CD4-positive, alpha-beta T cell treated with Interferon alpha-2 for 1 hour (primary cell): ENCODE measurements at places on chromosomes 5 and 9.

- DNase-seq, result peak; percentile 29
These were observed 108.2 kb downstream of the AUH start for GRCh38 chr9:91253488-91253887.

DNA sequence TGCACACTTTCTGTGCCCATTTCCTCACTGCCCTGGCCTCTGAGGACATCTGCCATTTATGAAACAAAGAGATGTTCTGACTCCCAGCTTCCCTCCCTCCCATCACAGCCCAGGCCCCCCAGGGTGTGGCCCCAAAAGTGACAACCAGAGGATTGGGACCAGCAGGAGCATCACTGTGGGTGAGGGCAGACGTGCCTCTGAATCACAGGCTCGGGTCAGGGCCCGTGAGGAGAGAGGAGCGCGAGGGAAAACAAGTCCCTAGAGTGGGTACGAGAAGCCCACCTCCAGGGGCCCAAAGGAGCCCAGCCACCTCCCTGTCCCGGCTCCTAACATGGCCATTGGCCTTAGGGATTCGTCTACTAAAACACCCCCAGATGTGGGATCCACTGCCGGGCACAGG is 138.0 kb upstream of the FSTL4 start:
- no peak for DNase-seq

DNA sequence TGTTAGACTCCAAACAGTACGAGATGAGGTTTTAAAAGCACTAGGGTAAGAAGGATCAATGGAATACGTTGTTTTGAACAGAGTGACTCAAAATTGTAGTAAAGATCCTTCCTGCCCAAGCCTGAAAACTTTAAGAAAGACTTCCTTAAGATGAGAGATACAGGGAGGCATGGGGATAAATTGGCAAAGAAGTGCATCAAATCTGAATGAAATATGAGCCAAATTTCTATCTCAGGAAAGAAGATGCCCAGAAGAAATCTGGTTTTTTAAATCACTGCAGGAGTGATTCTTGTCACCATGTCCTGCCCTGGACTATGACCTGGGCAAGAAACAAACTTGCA is 14.9 kb downstream of the FCN2 start:
- no peak for DNase-seq

DNA sequence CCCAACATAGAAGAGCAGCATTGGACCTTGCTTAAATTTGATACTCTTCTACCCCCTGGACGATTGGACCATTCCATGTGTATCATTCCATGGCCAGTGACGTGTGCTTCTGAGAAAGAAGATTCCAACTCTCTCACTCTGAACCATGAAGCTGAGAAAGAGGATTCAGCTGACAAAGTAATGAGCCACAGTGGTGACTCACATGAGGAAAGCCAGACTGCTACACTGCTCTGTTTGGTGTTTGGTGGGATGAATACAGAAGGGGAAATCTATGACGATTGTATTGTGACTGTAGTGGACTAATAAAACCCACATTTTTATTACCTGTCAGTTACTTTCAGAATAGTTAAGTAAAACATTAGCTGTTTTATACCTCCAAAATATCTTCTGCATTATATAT is 7.5 kb downstream of the HSPA5 start:
- no peak for DNase-seq

- DNase-seq, result peak; percentile 60
These were observed 308.8 kb downstream of the EFNA5 start for GRCh38 chr5:107361945-107362344.

DNA sequence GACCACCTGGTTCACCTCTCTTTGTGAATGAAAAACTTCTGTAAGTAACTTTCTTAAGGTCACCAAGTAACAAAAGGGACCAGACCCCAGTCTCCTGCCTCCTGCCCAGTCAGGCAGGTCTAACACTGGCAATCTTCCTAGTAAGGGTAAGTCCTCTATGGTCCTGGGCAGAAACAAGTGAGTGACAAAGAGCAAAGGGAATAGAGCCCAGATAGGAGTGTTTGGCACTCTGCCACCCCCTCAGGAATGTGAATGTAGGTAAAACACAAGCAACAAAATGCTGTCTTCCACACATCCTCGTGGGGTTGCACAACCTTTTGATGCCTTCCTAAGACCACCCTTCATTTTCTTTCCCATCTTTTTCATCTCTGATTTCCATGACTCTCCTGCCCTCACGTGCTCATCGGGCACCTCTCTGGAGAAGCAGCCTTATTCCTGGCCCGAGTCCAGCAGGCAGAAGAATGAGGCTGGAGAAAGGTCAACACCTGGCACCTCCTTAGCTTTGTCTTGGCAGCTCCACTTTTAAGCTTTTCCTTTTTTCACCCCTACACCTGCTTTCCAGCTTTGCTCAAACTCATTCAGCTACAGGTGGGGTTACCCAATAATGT is 90.2 kb upstream of the LHFPL2 start:
- no peak for DNase-seq

GRCh38 chr5:31463351-31463750 is 68.5 kb downstream of the DROSHA start:
- no peak for DNase-seq

DNA sequence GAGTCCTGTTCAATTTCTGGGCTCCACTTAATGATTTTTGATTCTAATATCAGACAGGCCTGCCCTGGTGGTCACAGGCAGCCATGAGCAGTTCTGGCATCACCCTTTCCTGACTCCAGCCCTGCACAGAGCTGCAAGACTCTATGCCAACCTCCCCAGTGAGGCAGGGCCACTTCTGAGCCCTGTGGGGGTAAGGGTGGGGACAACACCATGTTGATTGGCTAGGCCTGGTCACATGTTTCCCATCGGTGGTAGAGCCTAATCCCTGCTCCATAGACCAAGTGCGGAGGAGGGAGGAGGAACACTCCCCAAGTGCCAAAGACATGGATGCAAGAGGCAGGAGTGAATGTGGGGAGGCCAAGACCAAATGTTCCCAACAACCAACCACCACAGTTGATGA is 134.6 kb downstream of the PHF2 start:
- DNase-seq, result no peak

DNA sequence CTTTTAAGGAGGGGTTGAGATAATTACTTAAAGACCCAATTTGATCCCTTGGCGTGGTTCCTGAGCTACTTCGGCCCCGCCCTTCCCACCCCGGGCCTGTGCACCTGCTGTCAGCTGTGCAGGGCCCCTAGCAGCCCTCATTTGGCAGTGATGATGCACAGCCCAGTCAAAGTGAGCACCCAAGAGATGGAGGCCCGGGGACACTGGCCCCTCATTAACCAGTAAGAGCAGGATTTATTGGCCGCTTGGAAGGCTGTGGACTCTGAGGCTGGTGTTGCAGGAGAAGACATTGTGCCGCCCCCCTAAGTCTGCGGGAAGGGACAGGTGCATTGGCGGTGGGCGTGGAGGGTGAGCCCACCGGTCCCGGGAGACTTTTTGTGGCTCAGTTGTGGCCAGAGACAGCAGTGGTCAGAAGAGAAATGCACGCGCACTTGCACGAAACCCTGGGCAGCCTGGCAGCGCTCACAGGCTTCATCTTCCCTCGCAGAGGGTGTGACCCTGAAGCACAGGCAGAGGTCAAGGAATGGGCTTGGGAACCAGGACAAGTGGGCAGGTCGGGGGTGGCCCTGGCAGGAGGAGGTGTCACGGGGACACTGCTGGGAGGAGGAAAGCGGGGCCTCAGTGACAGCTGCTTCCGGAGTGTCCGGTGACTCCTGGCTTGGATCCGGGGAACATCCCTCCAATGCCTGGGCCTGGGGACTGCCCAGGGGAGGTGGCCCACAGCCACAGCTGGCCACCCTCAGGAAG is 74.0 kb upstream of the RXRA start:
- DNase-seq, result no peak

DNA sequence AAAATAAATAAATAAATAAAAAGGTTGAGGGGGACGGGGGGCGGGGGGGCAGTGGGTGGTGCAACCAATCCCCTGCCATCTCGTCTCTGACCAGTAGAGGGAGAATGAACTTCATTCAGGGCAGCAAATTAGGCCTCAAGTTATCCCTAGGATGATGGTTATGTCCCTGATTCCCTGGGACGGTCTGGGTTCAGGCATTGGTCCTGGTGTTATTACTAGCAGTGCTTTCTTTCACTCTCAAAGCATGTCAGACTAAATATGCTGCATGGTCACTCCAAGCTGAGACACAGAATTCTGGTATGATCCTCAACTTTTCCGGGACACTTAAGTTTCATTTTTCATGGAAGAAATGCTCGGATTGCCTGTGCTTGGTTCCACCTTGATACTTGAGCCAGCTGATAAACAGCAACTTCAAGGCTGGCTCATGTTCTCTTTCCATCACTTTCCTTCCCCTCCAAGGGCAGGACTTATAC is 59.4 kb downstream of the DAP start:
- DNase-seq, result peak; percentile 25

GRCh38 chr5:141711687-141712086 is 29.7 kb upstream of the ARAP3 start:
- DNase-seq, result no peak

DNA sequence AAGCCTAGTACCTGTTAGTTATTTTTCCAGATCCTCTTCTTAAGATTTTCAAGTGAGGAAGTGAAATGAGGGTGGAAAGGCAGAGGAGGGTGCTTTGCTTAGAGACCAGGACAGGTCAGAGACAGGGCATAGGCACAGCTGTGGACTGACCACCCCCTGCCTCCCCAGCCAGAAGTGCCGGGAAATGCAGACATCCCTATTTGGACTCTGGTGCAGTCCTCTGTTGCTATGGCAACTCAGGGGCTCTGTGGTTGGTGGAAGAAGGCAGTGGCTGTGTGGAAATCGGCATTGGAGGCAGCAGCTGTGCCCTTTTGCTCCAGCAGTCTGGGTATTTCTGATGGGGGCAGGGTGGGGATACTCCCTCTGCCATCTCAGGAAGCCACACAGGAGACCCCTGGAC is 43.3 kb upstream of the NDFIP1 start:
- DNase-seq, result no peak

- DNase-seq, result no peak
These were observed 1166.8 kb downstream of the MAT2B start for GRCh38 chr5:164672205-164672604.
